ENCODE measurements at places on chromosomes 3 and 15.

DNA sequence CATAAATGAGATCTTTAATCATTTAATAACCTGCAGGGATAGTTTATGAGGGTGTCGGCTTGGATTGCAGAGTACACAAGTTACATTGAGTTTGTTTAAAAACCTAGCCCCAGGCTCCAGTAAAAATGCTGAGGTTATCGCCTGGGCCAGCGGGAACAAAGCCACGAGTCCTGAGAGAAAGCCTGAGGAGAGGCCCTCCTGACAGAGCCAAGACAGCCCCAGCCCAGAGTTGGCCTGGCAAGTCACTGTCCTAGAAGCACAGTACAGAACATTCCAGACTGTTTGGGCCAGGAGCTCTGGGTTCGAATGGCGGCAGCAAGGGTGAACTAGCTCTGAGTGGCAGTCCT, 32.4 kb downstream of the SEC61A1 start:
- no peak for DNase-seq

GRCh38 chr15:75823860-75824613, 19.2 kb upstream of the UBE2Q2 start:
- no peak for DNase-seq

- no peak for DNase-seq
These were observed 181.5 kb upstream of the LYSMD4 start for GRCh38 chr15:99914723-99915122.

DNA sequence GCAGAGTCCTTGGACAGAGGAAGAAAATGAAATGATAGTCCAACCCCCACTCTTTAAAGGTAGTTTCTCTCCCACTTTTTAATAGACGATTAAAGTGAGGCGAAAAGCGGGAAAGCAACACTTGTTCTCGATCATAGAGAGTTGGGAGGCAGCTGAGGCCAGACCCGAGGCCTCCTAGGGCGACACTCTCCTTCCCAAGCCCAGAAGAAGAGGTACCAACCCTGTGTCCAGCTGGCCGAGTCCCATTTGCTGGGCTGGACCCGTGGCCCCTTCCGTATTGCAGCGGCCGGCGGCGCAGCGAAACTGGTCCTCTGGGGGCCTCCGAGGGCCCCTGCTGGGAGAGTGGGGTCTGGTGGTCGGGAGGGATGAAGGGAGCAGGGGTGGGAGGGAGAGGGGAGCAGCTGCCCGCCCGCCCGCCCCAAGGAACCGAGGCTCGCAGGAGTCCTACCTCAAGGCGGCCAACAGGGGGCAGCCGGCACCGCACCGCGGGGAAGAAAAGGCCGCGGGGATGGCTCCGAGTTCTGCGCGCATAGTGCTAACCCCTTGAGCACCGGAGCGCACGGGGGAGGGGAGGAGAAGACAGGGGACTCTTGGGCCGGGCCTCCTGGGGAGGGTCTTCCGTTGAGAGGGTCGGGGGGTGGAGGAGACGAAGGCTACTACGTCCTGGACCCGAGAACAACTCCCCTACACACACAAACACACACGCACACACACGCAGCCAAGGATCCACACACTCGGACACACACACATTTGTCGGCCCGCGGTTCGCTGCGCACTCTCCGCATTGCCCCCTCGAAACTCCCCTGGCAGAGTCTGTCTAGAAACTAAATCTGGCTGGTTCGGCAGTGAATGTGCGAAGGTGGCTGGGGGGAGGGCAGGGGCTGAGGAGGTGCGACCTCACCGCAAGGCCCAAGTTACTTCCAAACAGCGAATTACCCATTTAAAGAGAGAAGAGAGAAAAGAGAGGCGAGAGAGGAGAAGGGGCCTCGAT, 2.0 kb downstream of the WNT5A start:
- DNase-seq: peak; percentile 65

GRCh38 chr15:49460411-49460941, 37.4 kb downstream of the FGF7 start:
- no peak for DNase-seq

- DNase-seq: no peak
These were observed 118.7 kb downstream of the PLCL2 start for GRCh38 chr3:17003457-17003856.

- peak; percentile 50 for DNase-seq
These were observed 69.8 kb downstream of the TIGIT start for GRCh38 chr3:114363554-114364202.

DNA sequence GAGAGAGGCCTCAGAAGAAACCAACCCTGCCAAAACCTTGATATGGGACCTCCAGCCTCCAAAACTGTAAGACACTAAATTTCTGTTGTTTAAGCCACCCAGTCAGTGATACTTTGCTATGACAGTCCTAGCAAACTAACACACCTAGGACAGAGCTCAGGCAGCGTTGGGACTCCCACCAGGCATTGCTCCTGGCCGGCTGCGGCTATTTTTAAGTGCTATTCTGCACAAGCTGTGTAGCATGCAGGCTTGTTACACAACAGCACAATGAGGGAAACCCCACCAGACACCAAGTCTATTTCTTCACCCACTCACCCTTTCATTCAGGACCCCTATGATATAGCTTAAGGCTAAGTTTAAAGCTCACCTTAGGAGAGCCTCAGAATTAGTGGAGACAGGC, 47.0 kb upstream of the GNB5 start:
- DNase-seq: no peak

- no peak for DNase-seq
These were observed 9.2 kb downstream of the LXN start for GRCh38 chr3:158663246-158663645.

GRCh38 chr3:9947025-9947995, 4.9 kb downstream of the PRRT3 start:
- DNase-seq: peak; percentile 51

- no peak for DNase-seq
These were observed 20.8 kb downstream of the UBE2E1 start for GRCh38 chr3:23826382-23827064.

DNA sequence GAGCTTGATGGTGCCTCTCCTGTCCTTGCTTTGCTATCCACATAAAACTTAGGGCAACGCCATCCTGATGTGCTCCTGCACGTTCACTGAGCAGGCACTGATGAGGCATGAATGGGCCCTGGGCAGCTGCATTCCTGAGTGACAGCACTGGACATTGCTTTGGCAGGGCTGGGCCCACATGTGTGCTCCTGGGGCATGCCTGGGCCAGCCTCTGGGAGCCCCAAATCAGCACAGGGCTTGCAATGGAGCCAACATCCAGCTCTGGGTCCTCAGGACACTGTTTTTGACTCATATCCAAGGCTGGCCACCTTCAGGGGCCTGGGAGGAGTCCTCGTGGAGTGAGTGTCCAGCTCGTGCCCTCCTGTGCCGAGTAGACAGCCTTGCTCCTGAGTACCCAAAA, 5.9 kb upstream of the TKT start:
- DNase-seq: no peak

GRCh38 chr3:154851644-154852043, 228.5 kb upstream of the MME start:
- DNase-seq: no peak

- DNase-seq: no peak
These were observed 30.5 kb upstream of the SPATA12 start for GRCh38 chr3:57029924-57030323.

DNA sequence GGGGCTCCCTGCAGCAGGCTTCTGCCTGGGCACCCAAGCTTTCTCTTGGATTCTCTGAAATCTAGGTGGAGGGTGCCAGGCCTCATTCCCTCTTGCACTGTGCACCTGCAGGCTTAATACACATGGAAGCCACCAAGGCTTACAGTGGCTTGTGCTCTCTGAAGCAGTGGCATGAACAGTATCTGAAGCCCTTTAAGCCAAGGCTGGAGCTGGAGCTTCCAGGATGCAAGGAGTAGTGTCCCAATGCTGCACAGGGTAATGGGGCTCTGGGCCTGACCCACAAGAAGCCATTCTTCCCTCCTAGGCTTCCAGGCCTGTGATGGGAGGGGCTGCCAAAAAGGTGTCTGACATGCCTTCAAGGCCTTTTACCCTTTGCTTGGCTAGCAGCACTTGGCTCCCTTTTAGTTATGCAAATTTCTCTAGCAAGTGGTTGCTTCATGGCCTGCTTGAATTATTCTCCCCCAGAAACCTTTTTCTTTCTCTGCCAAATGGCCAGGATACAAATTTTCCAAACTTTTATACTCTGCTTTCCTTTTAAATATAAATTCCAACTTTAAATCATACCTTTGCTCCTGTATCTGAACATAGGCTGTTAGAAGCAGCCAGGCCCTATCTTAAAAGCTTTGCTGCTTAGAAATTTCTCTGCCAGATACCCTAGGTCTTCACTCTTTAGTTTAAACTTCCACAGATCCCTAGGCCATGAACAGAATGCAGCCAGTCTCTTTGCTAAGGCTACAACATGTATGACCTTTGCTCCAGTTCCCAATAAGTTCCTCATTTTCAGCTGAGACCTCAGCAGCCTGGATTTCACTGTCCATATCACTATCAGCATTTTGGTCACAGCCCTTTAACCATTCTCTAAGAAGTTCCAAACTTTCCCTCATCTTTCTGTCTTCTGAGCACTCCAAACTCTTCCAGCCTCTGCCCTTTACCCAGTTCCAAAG, 201.1 kb upstream of the LRRFIP2 start:
- no peak for DNase-seq

- no peak for DNase-seq
These were observed 62.4 kb downstream of the CD200 start for GRCh38 chr3:112395181-112395895.

GRCh38 chr15:46660096-46660842, 1025.4 kb downstream of the SQOR start:
- no peak for DNase-seq

DNA sequence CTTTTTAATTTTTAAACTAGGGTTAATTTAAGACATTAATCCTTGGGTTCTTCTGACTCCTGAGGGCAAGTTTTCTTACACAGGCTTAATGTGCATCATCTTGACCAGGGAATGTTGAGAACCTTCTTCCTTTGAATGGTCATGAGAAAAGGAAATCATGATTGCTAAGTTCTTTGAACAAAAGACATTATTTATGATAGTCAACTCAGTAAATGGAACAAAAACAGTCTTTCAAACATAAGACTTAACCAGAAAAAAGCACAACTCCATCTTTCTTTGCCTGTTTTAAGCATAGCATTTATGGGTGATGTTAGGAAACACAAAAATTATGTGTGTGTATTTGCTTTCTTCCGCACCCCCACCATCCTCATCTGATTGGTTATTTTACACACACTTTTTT, 5.4 kb downstream of the TLNRD1 start:
- DNase-seq: peak; percentile 31

DNA sequence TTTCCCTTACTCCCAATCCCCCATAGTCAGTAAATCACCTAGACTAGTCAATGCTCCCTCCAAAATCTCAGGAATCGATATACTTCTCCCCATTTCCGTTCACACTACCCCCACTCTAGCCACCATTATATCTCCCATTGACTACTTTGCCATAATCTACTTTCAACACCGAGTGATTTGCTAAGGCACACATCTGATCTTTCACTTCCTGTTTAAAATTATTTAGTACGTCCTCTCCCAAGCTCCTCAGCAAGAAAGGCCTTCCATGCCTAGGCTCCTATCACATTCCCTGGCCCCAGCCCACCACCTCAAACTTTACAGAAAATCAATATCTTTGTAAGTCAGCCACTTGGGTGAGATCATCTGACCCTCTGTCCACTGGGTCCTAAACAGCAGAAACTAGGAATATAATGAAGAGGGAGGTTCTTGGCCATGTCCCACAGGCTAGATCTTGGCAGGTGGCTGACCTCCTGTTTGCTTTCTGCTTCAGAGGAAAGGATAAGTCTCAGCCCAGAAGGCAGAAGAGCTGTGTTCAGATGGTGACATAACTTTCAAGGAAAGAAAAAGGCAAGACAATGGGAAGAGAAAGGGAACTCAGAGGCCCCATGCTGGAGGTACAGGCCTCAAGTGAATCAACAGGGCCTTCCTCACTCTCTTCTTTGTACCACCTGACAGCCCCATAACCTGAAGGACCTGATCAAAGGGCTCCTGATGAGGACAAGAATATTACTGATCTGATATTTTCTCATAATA, 103.0 kb downstream of the RPL22L1 start:
- no peak for DNase-seq

GRCh38 chr3:126870608-126871210, 112.2 kb upstream of the PLXNA1 start:
- peak; percentile 43 for DNase-seq

- DNase-seq: no peak
These were observed 19.0 kb upstream of the IL1RAP start for GRCh38 chr3:190494907-190495306.

GRCh38 chr3:112805126-112805525, 41.5 kb downstream of the CD200R1L start:
- no peak for DNase-seq

DNA sequence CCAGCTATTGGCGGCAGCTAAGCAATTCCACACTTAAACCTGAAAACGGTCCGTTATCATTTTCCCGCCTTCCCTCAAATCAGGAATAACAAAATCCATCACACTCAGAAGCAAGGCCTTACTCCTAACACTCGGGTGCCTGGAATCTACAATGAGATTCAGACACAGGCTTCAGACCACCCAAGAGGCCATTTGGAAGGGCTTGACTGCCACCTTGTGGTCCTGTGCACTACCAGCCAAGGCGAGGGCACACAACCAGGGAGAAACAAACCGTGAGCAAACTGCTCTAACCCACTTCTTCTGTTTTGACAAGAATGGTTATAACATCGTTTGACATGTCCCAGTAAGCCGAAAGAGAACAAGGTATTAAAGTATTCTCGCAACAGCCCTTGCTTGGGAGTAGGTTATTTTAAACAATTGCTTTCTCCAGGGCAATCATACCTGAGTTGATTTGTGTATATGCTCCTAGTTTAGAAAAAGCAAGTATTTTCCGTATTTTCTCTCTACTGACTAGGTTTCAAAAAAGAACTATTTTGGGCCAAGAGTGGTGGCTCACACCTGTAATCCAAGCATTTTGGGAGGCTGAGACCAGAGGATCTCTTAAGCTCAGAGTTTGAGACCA, 40.1 kb upstream of the TAFA4 start:
- DNase-seq: peak; percentile 76

- DNase-seq: no peak
These were observed 24.0 kb downstream of the TSEN2 start for GRCh38 chr3:12508291-12508700.

GRCh38 chr15:90497376-90497775, 32.3 kb upstream of the CRTC3 start:
- no peak for DNase-seq

- DNase-seq: no peak
These were observed 119.9 kb downstream of the CORO2B start for GRCh38 chr15:68698708-68699107.

DNA sequence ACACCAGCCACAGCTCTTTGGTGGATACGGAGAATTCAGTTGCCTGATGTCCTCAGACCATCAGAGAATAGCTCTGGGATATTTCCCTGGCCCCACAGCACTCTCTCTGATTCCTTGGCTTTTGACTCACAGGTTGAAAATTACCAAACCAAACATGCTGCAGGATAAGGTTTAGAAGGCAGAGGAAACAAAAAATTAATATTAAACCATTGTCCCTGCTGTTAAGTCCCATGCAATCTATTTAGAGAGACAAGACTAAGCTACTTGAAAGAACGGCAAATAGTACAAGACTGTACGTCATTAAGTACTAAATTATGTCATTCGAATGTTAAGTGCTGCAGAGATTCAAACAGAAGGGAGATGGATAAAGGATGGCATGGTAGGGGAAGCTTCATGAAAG, 501.4 kb downstream of the MECOM start:
- no peak for DNase-seq

Measured in pons (tissue), 1 donor.